Tibial nerve (tissue), 4 donors: ENCODE measurements at places on chromosomes 4 and X.

GRCh38 chrX:124239911-124240310 is 92.5 kb upstream of the TEX13D start:
- DNase-seq = no peak

DNA sequence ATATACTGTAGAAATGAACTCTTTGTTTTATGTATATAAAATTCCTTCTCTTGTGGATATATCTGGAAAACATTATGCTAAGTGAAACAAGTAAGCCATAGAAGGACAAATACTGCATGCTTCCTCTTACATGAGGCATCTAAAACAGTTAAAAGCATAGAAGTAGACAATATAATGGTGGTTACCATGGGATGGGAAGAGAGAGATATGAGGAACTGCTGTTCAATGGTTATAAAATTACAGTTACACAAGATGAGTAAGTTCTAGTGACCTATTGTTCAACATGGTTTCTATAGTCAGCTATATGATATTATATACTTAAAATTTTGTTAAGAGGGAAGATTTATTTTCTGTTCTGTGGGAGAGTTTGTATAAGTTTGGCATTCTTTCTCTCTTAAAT is 43.4 kb downstream of the HTRA3 start:
- no peak for DNase-seq

GRCh38 chr4:86250006-86250405 is 109.8 kb downstream of the MAPK10 start:
- DNase-seq = no peak

DNA sequence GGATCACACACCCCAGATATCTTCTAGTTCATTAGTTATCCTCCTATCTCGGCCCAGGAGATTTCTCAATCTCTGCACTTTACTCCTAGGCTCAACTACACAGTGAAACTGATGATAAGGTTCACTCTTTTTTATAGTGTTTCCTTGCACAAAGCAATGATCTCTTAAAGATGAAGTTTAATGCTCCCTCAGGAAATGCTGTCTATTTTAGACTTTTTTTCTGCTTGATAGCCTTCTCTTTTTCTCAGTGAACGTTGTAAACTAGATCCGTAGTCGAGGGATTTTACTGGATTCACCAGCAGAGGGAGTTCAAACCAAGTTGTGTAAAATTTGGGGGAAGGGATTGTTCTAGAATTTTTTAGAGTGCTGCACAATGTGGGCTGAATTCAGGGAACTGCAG is 269.6 kb downstream of the GBA3 start:
- DNase-seq = no peak

DNA sequence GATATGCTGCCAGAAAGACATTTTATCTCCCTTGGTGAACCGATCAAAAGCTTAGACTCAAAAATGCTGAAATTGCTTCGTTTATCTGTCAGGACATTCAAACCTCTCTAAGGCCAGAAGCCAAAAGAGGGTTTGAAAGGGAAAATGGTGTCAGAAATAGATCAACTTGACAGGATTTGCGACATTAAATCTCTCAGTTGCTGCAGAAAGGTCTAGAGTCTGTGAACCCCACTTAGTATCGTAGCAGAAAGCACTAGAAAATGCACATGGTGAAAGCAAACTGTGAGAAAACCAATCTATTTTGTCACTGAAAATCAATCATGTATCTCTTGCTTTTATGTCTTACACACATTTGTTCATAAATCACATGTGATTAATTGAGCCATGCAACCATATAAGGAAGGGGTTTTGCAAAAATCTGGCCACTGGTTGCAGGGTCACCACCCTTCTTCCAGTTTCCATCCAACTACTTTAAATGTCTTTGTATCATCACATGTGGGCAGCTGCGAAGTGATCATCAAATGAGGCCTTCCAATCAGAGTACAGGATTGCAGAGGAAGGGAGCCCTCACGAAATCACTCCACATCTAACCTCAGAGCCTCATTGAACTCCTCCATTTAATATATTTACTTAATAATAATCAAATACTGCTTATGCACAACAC is 347.2 kb upstream of the ANXA10 start:
- DNase-seq = no peak
